ENCODE measurements at places on chromosomes 2 and 18.

- DNase-seq, result peak; percentile 28
These were observed 5.8 kb downstream of the FZD7 start for GRCh38 chr2:202039278-202040078.

- DNase-seq, result peak; percentile 78
These were observed 531.8 kb upstream of the ID2 start for GRCh38 chr2:8149985-8150539.

DNA sequence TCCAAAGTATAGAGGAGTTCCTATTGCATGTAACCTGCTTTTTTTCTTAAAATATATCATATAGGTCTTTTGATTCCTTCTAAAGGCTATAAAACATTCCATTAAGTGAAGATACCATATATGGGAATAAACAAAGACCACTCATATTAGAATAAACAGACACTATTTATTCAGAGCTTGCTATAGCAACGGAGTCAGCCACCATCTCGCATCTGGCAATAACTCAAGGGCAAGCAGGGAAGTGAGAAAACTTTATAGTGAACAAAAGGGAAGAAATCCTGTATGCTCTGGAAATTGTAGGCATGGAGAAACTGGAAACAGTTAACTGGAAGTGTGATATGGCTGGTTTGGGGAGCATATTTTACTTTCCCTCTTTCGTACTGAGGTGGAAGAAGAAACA lies 301.9 kb downstream of the PTH2R start:
- no peak for DNase-seq

DNA sequence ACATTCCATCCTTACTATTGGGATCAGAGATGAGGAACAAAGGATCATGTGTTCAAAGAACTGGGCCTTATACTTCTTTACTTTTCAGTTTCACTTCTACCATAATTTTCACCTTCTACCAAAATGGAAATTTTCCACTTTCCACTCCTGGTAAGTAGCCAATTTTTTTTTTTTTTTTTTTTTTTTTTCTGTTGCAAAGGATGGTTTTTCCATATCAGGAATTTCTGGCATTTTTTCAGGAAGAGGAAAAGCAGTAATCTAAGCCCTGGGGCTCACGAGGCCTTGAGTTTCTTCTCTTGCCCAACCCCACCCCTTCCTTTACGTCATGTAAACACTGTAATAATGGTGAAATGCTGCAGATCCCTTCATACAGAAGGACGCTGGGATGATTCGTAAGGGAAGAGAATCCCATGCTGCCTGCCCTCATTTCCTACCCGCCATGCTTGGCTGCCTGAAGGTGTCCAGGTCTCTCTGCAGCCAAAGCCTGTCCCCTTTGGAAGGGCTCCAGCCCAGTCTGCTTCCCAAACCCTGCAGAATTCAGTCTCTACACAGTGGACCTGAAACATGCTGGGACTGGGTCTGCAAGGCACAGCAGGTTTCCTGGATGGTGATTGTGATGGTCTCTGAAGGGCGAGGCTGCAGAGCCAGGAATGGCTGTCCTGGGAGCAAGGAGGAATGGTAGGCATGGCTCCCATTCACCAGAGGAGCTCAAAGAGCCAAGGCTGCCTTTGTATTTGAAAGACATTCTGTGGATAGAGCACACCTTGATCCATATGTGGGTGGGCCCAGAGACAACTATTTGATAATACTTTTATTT lies 57.0 kb downstream of the EFR3B start:
- peak; percentile 67 for DNase-seq

DNA sequence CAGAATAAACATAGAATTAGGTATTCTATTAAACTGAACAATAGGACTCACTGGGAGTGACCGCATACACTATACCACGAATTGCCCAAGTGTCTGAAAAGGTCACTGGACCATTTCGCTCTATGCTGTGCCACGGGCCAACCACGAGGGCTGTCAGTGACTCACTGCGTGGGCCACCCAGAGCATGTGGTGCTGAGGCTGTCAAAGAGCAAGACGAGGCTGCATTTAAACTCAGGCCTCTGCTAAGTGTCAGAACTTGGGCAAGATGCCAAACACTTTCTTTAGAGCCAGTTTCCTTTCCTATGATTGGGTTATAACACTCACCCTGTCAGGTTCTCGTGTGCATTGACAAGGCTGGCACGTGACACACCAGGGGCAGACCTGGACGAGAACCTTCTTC lies 97.5 kb downstream of the SH3YL1 start:
- DNase-seq, result no peak

GRCh38 chr2:65044097-65044735 lies 12.0 kb upstream of the CEP68 start:
- DNase-seq, result no peak

GRCh38 chr2:124327303-124327702 lies 302.2 kb downstream of the CNTNAP5 start:
- DNase-seq, result no peak

DNA sequence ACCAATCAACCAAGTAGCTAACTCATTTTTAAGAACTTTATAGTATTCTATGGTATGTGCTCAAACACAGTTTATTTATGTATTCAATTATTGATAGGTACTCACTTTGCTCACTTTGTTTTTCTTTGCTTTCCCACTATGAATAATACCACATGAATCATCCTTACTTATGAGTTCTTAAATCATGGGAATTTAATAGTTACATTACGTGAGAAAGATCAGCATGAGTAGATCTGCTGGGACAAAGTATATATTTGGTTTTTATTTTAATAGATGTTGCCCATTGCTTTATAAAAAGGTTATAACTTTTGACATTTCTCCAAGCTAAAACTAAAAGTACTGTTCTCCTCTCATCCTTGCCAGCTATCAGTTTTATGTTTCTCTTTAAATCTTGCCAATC lies 390.7 kb downstream of the LRATD1 start:
- no peak for DNase-seq

DNA sequence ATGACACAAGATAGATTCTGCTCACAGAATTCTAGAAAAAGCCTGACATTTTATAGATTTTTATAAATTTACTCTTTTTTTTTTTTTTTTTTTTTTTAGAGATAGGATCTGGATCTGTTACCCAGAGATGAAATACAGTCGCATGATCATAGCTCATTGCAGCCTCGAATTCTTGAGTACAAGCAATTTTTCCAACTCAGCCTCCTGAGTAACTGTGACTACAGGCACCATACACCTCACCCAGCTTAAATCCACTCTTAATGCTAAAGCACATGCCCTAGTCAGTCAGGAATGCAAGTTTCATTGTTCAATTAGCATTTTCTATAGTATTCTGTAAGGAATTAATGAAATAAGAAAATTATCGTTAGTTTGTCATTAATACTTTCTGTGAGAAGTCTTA lies 32.1 kb upstream of the WDR75 start:
- no peak for DNase-seq

DNA sequence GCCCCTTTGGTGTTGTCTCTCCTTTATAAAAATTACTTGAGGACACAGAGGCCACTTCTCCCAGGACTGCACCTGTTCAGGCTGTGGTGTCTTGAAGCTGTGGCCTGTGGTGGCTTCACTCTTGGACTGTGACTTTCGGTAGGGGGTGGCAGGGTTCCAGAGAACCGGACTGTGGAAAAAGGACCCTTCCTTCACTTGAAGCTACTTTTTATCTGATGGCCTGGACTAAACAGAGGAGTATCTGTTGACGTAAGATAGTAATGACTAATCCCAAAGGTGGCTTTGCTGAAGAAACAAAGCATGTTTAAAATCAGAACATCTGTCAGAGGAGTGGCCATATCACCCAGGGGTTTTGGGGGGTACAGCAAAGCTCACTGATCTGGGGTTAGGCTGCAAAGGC lies 60.8 kb downstream of the CENPO start:
- DNase-seq, result no peak

- DNase-seq, result no peak
These were observed 160.0 kb downstream of the PHLPP1 start for GRCh38 chr18:62875323-62875722.

DNA sequence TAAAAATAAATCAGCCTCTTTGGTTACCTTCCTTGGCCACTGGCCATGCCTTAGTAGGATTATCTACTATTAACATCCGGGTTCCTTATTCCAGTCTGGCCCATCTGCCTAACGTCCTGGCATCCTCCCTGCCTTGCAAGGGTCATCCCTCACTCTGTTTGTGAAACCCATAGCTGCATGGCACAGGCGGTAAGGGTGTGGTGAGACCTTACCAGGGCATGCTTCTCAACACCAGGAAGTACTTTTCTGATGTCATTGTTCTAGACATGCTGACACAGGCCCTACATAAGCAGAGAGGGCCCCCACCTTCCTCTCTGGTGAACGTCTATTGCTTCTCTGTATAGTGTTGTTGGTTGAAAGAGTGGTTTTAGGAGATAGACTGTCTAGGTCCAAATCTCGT lies 296.8 kb upstream of the SPRED2 start:
- no peak for DNase-seq

- DNase-seq, result no peak
These were observed 48.5 kb upstream of the SLC3A1 start for GRCh38 chr2:44226753-44227152.

DNA sequence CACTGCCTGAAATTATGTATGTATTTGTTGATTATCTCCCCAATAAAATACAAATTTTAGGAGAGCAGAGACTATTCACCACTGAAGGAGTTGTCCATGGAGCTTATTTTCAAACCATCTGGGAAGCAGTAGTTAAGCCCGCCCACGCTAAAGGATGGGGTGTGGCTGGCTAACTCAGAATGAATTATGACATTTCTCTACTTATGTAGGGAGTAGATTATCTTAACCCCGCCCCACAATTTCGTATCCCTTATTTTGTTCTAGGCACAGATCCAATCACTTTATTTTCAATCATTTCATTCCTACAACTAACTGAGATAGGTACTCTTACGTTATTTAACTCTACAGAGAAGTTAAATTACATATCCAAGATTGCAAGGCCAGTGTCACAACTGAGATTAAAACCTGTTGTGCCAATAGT lies 1.4 kb upstream of the LAPTM4A start:
- DNase-seq, result peak; percentile 68

DNA sequence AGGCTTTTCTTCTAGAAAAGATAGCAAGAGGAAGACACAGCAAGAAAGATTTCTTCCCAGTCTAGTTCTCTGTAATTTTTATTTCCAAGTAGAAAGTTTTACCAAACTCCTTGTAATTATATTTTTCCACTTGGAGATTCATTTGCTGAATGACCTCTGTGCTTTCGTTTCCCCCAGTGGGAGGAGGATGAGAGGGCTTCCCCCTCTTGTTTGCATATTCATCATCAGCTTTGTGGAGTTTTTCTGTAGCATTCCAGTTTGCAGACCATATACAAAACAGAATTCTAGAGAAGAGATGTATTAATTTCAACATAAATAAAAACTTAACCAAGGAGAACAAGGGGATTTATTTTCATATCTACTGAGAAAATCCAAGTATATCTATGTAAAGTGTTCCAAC lies 51.3 kb downstream of the RMDN2 start:
- no peak for DNase-seq

GRCh38 chr2:233380132-233380895 lies 26.0 kb downstream of the DGKD start:
- no peak for DNase-seq

DNA sequence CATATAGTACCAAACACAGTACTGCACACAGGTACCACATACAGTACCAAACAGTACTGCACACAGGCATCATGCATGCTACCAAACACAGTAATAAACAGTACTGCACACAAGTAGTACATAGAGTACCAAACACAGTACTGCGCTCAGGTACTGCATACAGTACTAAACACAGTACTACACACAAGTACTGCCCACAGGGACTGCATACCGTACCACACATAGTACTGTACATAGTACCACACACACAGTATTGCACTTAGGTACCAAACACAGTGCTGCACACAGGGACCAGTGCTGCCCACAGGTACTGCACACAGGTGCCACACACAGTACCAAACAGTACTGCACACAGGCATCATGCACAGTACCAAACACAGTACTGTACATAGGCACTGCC lies 74.9 kb downstream of the ZNF236 start:
- no peak for DNase-seq

DNA sequence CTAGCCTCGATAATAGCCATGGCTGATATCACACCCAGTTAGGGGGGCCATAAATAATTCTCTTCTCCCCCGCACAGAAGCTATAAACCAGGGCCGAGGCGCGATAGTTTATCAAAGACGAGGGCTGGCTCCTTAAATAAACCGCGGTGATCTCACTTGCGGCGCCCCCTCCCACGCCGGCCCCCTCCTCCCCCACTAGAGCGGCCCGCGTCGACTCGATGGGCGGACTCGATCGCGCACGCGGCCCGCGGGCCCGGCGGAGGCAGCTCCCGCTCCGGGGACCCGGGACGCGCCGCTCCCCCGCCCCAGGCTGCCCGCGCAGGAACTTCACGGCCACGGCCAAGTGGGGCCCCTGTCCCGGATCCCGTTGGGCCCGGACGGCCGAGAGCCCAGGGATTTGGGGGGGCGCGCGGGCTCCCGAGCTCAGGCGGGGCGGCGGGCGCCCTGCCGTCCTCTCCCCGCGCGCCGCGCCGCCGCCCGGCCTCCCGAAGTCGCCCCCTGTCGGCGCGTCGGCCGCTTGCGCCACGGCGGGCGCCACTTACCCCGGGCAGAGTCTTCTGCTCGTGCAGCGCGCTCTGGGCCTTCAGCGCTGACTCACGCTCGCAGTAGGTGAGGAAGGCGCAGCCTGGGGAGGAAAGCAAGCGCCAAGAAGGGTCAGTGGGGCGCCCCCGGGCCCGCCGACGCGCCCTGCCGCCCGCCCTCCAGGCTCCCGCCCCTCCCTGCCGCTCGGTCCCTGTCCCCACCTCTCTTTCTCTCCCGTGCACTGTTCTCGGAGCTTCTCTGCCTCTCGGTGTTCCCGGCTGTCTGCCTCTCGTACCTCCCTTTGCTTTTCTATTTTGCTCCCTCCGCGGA lies 80.4 kb downstream of the CELF4 start:
- DNase-seq, result peak; percentile 10

DNA sequence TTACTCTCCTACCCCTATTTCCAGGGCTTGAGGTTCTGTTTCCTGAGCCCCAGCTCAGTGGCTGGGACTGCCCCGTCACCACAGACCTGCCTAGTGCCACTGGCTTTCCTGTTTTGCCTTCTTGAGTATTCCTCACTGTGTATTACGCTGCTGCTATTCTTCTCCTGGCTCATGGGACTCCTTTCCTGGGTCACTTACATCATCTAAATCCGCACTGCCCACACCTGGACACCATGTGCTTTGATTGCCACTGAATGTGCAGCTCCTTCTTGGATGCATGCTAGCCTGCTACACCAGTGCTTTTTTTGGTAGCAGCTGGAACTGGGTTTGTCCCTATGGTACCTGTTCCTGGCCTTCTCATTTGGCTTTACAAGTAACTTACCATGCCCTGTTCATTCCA lies 96.6 kb upstream of the PTPRM start:
- no peak for DNase-seq

- DNase-seq, result peak; percentile 99
These were observed 20.9 kb upstream of the CCBE1 start for GRCh38 chr18:59718108-59718463.

- DNase-seq, result peak; percentile 15
These were observed 189.7 kb downstream of the PID1 start for GRCh38 chr2:229081411-229081810.

DNA sequence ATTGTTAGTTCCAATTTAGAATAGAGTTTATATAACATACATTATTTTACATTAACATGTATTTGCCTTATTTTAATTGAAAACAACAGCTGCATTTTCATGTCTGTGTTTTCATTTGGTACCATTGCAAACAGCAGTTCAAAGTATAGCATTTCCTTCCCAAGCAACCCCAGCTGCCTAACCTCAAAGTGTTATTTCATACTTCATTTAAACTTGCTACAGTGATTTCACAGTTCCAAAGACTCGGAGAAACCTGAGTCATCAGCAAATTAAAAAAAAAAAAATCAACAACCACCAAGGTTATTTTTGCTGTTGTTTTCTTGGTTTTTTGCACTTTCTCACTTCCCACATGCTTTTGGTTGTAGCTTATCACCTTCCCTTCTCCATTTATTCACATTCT lies 236.5 kb upstream of the SPHKAP start:
- DNase-seq, result peak; percentile 31

Measured in EH (cell line).